ENCODE measurements at places on chromosomes 2 and 18.

DNA sequence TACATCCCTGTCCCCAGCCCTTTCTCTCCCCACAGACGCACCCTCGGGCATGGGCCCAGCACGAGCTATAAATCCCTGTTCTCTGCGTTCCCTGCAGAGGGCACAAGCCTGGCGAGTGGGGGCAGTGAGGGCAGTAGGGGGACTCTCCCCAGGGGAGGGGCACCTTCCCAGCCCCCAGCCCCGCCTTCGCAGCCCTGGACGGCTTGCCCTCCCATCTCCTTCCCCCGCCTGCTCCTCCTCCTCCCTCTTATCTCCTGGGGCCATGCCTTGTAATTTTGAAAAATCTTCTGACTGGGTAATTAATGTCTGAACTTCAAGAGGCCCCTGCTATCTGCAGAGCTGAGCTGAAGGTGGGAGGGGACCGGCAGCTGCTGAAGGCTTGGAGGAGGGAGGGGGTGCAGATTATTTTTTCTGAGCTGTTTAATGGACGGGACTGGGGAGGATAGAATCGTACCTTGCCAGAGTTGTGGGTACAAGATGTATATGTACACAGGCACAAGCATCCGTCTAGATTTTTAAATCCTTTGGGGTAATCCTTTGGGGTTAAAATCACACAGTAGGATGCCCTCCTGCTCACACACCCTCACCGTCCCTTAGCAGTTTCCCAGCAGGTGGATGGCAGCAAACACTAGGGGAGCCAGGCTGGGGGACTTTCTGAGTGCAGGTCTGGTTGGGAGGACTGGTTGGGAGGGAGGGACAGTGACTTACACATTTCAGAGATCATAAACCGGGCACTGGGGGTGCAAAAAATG, 121.9 kb downstream of the SMAD7 start:
- no peak for DNase-seq

- no peak for DNase-seq
These were observed 383.0 kb upstream of the LRRTM1 start for GRCh38 chr2:80687524-80687923.

DNA sequence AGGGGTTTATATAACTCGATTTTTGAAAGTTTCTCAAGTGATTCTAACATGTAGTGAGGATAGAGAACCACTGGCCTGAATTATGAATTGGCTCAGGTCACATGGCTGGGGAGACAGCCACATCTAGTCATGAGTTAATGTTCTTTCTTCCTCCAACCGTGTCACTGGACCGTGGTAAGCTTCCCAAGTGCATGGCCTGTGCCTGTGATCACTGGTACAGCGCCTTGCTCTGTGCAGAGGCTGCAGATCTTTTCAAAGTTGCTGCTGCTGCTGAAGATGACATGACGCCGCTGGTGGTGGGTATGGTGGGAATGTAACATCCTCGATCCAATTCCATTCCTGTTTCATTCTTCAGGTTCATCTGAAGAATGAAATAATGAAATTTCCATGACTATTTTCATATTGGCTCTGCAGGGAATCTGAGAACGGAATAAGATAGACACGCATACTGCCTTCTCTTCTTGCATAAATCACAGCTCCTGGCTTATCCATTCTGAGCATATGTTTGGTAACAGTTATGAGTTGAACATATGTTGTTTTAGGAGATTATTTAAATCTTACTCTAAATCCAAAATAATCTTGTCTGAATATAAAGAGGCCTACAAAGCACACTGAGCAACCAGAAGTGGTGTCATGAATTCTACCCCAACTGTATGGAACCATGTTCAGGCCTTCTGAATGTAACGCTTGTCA, 100.5 kb upstream of the THSD7B start:
- no peak for DNase-seq

- no peak for DNase-seq
These were observed 193.6 kb downstream of the MTCL1 start for GRCh38 chr18:8899000-8899399.

DNA sequence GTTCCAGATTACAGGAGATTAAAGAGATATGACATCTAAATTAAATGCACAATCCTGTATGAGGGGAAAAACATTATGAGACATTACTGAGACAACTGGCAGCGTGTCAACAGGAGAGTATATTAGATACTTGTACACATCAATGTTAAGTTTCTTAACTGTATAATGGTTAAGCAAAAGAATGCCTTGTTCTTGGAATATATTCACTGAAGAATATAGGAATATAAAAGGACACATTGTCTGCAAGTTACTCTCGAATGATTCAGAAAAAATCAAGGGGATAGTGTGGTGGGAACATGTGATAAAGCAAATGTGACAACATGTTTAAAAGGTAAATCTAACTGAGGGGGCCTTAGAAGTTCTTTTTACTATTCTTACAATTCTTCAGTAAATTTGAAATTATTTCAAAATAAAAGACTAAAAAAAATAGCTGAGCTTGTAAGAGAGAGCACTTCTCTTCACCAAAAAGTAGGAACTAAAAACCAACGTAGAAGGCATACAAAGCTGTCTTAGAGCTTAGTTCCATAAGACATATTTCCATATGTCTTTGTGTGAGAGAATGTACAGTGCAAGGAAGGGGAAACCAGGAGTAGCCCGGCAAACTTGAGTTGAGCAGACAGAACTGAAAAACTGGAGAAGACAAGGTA, 7.5 kb downstream of the WDPCP start:
- DNase-seq, result no peak

DNA sequence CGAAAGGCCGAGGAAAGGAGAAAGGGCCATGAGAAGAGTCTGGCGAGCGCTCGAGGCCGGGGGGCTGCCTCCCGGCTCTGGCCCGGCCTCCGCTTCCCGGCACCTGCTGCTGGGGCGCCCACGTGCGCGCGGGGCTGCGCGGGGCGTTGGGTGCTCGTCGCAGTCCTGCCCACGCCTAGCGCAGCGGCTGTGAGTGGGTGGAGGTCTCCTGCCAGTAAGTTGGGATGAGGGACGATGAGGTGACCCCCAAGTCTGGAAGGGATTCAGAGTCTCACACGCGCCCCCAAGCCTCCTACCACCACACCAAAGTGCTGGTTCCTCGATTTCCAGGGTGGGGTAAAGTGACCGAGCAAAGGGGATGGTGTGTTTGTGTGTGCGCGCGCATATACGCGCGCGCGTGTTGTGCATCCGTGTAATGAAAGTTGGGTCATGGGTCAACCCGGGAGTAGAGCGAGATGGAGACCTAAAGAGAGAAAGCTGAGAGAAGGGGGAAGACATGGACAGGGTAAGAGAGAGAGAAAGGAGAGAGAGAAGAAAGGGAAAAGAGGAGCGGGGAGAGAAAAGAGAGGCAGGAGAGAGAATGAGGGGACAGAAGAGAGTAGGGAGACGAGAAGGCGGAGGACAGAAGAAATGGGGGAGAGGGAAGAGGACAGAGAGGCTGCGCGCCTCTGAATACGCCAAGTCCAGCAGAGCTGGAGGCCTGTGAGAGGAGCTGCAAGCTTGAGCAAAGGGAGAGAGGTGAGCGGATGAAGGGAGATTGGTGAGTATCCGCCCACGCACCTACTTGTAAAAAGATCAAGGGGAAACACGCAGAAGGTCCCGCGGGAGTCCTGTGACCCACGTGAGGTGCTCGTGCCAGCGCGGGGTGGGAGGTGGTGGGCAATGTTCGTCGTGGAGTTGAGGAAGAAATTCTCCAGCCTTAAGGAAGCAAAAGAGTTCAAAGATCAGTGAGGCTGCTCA, 1.7 kb upstream of the NETO1 start:
- DNase-seq, result no peak

DNA sequence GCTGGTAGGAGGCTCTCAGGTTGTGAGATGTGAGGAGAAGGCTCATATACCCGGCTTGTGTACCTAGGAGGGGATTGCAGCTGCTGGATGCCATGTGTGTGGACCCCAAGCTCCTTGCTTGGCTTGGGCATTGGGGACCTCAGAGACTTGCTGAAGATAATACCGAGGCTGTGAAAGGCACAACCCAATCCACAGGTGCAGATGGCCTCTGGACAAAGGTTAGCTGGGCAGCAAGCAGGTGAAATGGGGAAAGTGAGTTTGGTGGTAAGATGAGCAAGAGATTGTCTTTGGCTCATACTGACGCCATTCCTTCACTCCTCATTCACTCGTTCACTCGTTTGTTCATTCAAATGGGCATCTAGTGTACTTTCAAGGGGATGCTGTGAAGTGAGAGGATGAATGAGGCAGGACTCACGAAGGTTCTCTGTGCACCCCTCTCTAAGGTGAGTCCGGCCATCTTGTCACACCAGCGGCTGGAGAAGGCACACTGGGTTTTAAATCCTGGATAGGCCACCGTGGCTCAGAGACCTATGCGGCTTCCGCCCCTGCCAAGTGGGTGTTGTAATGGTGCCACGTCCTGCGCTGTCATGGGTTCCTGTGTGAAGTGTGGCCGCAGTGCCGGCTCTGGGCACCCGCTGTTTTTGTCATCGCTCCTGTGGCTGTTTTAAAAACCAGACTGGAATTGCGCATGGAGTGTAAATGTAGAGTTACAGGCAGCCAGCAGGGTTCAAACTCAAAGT, 13.7 kb downstream of the FBLN7 start:
- no peak for DNase-seq

- no peak for DNase-seq
These were observed 6.1 kb upstream of the DCC start for GRCh38 chr18:52333860-52334259.

DNA sequence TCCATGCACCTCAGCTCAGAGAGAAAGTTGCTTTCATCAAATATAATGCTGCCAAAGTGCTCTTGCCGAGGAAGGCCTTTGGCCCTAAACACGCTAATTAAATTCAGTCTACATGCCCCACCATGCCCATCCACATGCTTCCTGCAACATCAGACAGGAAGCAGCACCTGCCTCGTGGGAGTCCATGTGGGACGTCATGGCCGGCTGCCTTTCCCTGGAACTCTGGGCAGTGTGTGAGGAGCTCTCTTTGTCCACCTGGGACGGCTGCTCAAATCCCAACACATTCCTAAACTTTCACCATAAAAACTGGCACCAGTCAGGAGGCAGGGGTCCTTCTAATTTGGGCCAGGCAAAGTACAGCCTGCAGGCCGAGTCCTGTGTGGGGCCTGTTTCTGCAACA, 23.1 kb downstream of the FAM178B start:
- no peak for DNase-seq

- no peak for DNase-seq
These were observed 96.3 kb upstream of the RNF152 start for GRCh38 chr18:61989138-61989537.

DNA sequence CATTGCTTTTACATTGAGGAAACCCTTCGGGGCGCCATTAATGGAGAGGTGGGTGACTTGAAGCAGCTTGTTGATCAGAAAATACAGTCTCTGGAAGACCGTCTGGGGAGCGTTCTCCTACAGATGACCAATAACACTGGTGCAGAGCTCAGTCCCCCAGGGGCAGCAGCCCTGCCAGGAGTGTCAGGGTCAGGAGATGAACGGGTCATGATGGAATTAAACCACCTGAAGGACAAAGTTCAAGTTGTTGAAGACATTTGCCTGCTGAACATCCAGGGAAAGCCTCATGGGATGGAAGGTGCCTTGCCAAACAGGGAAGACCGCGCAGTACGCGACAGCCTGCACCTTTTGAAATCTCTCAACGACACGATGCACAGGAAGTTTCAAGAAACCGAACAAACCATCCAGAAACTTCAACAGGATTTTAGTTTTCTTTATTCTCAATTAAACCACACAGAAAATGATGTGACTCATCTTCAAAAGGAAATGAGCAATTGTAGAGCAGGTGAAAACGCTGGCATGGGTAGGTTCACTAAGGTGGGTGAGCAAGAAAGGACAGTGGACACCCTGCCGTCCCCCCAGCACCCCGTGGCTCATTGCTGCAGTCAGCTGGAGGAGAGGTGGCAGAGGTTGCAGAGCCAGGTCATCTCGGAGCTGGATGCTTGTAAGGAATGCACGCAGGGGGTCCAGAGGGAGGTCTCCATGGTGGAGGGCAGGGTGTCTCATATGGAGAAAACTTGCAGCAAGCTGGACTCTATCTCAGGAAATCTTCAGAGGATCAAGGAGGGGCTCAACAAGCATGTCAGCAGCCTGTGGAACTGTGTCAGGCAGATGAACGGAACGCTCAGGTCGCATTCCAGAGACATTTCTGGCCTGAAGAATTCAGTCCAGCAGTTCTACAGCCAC, 45.0 kb downstream of the EMILIN2 start:
- DNase-seq, result no peak

DNA sequence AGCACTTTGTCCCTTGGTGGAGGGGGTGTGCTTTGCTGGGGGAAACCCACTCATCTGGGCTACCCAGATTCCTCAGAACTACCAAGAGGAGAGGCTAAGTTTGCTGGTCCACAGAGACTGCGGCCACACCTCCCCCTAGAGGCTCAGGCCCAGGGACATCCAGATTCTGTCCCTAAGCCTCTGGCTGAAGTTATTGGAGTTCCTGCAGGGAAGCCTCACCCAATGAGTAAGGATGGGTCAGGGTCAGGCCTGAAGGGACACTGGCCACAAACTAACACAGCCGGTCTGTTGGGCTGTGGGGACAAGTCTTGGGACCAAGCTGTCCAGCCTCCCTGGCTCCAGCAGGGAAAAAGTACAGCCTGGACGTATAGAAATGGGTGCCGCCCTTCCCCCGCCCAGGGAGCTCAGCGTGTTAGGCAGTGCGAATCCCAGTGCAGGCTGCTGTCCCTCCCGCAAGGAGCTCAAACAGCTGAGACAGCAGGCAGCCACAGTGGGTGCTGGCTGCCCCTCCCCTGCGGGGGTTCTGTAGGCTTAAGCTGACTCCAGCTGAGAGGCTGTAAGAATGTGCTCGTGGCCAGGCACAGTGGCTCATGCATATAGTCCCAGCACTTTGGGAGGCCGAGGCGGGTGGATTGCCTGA, 86.9 kb upstream of the ARL5A start:
- no peak for DNase-seq

DNA sequence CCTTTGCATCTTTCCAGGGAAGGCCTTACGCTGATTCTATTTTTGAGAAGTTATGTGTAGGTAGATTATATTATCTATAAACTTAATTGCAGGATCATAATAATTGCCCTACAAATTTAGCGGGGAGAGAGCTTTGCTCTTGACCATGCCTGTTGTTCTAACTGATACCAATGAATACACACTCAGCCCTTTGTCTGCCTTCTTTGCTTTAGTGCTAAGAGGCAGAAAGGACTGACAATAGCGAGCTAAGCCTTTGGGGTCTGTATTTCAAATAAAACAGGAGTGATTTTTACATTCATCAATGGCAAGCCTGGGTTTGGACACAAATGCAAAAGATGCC, 115.3 kb upstream of the STON1 start:
- DNase-seq, result no peak

DNA sequence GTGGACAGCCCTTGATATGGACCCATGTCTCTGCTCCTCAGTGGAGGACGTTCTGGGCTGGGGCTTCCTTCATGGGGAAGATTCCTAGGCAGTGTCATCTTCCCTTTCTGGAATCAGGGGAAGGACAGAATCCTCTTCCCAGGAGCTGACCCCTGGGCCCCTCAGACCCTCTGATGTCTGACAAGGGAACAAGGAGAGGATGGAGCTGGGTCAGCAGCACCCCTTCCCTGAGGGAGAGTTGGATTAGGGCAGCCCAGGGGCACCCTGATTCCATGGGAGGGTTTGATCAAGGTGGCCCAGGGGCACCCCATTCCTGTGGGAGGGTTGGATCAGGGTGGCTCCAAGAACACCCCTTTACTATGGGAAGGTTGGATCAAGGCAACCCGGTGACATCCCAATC, 86.5 kb downstream of the ACKR3 start:
- DNase-seq, result no peak

- no peak for DNase-seq
These were observed 1.3 kb downstream of the RTP5 start for GRCh38 chr2:241870611-241871537.

All from activated CD8-positive, alpha-beta memory T cell treated with anti-CD3 and anti-CD28 coated beads for 4 hours (primary cell).